ENCODE measurements at places on chromosomes 7 and 10.
A peak's percentile ranks its signal among the peaks of the same experiment; 100 is the strongest.

- DNase-seq = no peak
Measured at GRCh38 chr7:87784424-87784823, 91.7 kb downstream of the SLC25A40 start.

GRCh38 chr10:24503461-24504320 is 220.0 kb downstream of the ARHGAP21 start:
- peak; percentile 3 for DNase-seq

- no peak for DNase-seq
Measured at GRCh38 chr7:1970895-1971294, 261.9 kb downstream of the MAD1L1 start.

DNA sequence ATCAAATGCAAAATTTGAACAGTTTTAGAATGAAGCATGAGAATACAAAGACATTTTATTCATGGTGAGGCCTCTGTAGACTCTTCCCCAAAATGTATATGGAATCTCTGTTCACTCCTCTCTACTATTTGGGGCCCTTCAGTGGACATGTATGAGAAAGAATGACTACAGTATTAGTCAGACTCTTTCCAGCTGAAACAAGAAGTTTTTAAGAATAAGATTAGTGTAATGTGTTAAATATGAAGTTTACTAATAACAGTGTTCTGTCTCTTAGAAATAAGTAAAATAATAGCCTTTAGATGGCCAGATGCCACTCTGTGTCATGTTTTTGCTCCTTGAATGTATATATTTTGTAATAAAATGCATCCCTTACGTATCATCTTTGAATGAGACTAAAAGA is 585.6 kb downstream of the SUGCT start:
- DNase-seq = no peak

DNA sequence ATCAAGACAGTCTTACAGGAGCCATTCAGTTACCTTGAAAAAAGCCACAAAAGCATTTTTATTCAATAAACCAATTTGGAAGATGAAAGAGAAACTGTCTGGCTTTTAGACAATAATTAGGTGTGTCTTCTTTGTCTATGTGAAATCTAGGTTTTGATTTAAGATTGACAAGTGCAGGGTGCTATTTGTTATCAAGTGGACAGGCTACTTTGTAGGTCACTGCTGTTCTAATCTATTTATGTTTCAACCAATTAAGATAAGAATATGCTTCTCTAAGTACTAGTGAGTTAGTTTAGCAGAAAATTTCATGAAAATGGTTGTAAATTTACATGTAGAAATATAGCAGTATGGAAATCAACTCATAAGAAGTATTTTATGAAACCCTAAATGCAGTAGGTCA is 177.5 kb downstream of the CACNA2D1 start:
- DNase-seq = no peak

GRCh38 chr7:15546272-15546792 is 15.5 kb downstream of the AGMO start:
- DNase-seq = no peak

GRCh38 chr10:111370101-111370500 is 293.3 kb downstream of the ADRA2A start:
- peak; percentile 7 for DNase-seq

- no peak for DNase-seq
Measured at GRCh38 chr7:40437936-40438634, 303.3 kb downstream of the SUGCT start.

DNA sequence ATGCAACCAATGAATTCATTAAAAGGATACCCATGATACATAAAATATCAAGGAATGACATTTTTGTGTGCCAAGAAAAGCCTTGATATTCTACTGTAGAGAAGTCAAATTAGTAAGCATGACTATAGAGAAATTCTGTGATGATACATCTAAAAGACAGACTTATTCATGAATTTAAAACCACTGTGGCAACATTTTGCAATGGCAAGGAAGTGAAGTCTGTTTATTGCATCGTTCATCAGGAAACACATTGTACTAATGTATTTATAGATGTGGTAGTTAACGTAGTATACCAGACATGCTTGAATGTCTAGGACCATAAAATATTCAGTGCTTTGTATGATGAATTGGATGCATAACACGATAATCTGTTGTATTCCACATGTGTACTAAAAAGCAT is 9.3 kb upstream of the CLEC5A start:
- DNase-seq = no peak

DNA sequence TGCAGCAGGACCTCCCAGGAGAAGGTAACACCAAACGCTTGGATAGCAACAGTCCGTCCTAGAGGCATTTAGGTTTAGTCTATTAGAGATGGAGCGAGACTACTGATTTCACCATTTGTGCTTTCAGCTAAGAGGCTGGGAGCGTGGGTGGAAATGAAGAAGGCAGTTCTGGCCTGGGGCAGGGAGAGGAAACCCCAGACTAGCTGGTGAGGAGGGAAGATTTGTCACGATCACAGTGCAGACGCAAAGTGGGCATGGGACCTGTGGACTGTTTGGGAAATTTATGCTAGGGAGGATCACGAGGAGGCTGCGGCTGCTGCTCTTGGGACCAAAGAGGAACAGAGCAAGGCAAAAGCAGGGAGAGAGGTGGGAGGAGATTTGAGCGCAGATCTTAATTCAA is 130.4 kb upstream of the AOAH start:
- DNase-seq = no peak

- no peak for DNase-seq
Measured at GRCh38 chr7:29749701-29750321, 56.5 kb upstream of the WIPF3 start.

- DNase-seq = no peak
Measured at GRCh38 chr10:108612485-108612884, 1310.8 kb downstream of the XPNPEP1 start.

- no peak for DNase-seq
Measured at GRCh38 chr10:121063744-121064143, 212.6 kb downstream of the WDR11 start.

DNA sequence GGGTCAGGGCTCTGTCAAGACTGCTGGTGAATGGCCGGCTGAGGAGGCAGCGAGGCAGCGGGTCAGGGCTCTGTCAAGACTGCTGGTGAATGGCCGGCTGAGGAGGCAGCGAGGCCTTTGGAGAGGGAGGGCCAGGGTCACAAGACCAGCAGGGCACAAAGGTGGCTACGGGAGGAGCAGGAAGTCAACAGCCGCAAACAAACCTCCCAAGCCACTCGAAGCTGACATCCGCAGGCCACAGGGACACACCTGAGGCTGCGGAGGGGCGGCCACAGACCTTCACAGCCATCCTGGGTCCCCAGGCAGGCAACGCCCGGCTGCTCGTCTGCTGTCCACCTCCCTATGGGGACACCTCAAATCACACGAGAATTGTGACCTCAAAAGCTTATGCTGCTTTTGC is 8.9 kb upstream of the GPER1 start:
- DNase-seq = no peak

DNA sequence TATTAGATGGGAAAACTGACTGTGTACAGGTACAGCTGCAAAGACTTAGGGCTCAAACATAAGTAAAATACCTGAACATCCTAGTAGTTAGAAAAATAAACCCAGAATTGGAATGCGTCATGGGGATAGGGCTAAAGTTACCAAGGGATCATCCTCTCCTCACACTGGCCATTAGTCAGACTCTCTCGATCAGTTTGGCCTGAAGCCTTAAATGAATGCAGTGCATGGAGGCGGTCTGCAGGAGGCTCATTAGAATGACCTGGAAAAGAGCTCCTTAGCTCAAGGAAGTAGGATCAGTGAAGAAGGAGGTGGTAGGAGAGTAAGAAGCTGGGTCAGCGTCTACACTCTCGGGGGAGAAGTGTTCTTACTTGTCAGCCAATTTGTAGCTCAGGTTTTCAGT is 35.3 kb downstream of the DENND2A start:
- no peak for DNase-seq

GRCh38 chr7:111138586-111138985 is 47.7 kb downstream of the LRRN3 start:
- no peak for DNase-seq

GRCh38 chr7:51633596-51633995 is 317.0 kb upstream of the COBL start:
- DNase-seq = no peak

GRCh38 chr10:9195385-9195784 is 1140.9 kb downstream of the GATA3 start:
- DNase-seq = no peak

GRCh38 chr7:2233926-2234325 is 1.2 kb upstream of the MAD1L1 start:
- no peak for DNase-seq

- no peak for DNase-seq
Measured at GRCh38 chr7:18521945-18522566, 26.5 kb downstream of the HDAC9 start.

DNA sequence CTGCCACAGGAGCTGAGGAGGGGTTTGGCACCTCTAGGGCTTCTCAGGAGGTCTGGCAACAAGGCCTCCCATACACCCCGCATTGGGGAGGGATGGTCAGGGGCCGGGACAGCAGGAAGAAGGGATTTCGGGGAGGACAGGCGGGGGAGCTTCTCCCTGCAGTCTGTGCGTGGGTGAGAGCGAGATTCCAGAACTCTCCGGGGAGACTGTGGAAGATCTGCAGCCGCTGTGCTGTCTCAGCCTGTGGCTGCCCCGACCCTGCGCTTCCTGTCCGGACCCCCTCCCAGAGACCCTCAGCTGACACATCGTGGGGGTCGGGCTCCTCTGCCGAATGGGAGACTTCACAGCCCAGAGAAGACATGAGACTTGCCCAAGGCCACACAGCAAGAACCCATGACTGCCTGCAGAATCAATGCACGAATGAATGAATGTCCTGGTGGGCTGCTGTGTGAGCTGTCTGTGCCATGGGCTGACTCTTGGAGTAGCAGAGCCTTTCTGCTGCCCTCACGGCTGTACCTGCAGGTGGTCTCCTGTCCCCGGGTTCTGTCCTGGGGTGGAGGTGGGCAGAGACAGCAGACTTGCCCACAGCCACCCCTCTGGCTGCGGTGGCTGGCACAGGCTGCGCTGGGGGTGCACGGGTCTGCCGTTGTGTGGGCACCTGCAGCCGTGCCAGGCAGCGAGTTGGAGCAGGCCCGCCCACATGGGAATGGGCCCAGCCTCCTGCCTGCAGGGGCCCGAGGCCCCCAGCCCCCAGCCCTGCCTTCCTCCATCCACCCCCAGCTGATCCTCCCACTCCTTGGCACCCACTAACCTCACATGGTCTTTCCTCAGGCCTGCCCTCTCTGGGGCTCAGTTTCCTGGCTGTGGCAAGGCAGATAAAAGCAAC is 16.3 kb upstream of the LFNG start:
- no peak for DNase-seq

DNA sequence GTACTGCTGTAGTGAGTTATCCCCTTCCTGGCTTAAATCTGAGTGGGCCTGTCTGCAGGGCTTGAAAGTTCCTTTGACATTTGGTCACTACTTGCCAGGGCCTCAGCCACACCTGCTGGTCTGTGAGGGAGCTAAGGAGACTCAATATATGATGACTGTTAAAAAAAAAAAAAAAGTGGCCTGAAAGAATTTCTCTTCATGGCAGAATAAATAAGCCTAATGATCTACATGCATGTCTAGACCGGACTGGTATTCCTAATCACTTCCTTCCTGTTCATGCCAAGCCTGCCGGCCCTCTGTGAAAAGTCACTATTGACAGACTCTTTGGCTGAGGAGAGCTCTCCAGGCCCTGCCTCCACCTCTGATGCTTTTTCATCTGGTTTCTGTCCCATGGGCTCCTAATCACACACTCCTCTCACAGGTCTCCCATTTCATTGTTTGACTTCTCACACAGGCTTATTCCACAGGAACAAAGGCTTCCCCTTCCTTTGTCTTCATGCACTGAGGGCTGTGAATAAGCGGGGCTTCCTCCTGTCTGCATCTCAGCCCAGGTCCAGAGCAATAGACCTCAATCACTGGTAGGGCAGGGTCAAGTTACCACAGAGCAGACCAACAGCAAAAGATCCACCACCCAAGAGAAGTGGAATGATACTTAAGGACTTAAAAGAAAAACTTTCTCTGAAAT is 99.1 kb upstream of the SEC61G start:
- DNase-seq = no peak

- no peak for DNase-seq
Measured at GRCh38 chr10:13099666-13100348, at the start of gene OPTN. Gene OPTN, plus strand, starts transcription at chr10:13100163. Its CDS starts 8,960 bp downstream, at chr10:13109123.

DNA sequence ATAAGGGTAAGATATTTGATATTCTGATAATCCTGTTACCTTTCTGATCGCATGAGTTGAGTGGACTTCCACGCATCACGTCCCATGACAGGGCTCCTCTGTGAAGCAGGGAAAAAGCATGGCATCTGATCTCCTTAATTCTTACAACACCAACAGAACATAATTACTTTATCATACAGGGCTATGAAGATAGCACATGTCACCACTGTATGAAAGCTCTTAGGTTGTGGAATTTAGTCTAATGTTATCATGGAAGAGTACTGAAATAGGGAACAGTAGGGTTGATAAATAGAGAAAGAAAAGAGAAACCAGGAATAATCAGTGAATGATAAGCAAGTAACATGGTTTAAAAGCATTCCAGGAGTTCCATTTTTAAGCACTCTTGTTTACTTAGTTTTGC is 212.0 kb downstream of the CACNB2 start:
- no peak for DNase-seq

- DNase-seq = no peak
Measured at GRCh38 chr10:92091965-92092364, 168.4 kb downstream of the BTAF1 start.

- no peak for DNase-seq
Measured at GRCh38 chr7:78787854-78788253, 665.6 kb downstream of the MAGI2 start.

DNA sequence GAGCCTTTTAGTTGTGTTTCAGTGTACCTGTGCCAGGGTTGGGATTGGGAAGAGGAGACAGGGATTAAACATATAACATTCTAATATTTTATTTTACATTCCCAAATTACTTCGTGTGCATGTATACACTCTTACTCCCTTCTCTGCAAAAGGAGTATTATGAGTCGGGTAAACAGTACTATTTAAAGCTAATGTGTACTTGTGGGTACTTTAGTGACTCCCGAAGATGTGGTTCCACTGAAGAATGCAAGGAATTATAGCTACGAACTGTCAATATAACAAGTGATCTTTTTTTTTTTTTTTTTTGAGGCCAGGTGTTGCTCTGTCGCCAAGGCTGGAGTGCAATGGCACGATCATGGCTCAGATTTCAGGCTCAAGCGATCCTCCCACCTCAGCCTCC is 122.6 kb upstream of the RPA3 start:
- no peak for DNase-seq

GRCh38 chr10:89924261-89924660 is 222.9 kb downstream of the KIF20B start:
- DNase-seq = no peak

Measured in HS-27A (cell line).